Endothelial cell of umbilical vein (primary cell): ENCODE measurements at places on chromosomes 6 and 20.

DNA sequence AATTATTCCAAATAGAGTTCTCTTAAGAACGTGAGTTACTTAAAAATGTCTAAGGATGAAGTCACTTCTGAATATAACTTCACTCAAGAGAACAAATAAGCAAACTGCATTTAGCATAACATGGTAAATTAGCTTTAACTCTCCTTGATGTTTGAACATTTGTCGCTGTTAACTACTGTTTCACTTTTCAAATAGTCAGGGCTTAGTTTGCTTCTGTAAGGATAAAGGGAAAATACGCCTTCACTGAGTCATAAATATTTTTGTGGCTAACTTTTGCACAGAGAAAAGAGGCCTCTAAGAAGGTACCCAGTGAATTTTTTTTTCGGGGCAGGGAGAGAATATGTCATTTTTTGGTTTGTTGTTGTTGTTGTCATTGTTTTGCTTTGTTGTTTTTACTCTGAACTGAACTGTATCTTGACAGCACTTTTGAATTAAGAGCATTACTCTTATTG, 8.1 kb downstream of the PTPN1 start:
- no peak for DNase-seq

- no peak for DNase-seq
Observed at GRCh38 chr20:23159947-23160318, 73.8 kb upstream of the CD93 start.

- no peak for DNase-seq
Observed at GRCh38 chr20:32908334-32909292, 49.9 kb downstream of the EFCAB8 start.

DNA sequence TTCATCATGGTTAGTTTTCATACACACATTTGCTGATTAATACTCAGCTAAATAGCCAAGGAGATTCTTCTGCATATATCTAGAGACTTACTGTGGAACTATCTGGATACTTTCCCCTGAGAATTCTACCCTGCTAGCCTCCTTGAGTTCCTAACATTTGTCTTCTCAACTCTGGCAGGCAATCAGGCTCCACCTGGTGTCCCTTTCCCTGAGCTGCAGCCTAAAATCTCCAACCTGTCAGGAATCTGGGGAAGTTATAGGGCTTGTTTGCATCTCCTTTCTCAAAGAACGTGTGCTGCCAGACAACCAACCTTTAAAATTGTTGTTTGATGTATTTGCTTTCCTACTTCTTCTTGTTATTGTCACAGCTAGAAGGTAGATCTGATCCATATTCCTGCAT, 73.4 kb downstream of the FUT9 start:
- DNase-seq: no peak

DNA sequence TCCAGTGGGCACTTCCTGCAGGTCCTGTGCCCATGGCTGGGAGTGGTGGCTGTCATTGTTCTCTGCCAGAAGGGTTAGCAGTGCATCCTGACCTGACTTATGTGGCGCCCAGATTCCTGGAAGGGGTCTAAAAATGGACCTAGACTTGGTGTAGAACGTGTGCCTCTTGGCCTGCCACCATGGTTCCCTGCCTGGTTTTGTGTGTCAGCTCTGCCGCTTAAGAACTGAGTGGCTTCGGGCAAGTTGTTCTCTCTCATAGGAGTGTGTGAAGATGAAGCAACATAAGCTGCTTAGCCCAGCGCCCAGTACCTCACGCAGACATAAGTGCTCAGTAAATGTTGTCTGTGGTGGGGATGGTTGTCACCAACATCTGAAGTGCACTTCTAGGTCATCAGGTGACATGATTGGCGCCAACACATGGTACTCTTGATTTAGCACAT, 52.1 kb downstream of the PTPN1 start:
- DNase-seq: no peak

GRCh38 chr6:8157839-8158238, 55.5 kb upstream of the EEF1E1 start:
- no peak for DNase-seq

GRCh38 chr6:51462896-51463295, 624.5 kb downstream of the PKHD1 start:
- DNase-seq: no peak

- peak; percentile 19 for DNase-seq
Observed at GRCh38 chr20:36214684-36215256, 21.5 kb upstream of the AAR2 start.

DNA sequence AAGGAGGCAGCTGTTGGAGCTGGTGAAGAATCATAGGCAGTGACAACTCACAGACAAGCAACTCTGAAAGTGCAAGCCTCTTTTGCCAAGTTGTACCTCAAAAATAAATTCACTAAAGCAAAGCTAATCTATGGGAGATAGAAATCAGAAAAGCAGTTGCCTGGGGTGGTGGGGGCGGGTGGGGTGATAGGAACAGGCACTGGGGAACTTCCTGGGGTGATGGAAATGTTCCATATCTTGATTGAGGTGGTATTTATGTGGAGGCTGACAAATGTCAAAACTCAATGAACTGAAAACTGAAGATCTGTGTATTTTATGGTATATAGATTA, 52.4 kb downstream of the ATP9A start:
- no peak for DNase-seq

DNA sequence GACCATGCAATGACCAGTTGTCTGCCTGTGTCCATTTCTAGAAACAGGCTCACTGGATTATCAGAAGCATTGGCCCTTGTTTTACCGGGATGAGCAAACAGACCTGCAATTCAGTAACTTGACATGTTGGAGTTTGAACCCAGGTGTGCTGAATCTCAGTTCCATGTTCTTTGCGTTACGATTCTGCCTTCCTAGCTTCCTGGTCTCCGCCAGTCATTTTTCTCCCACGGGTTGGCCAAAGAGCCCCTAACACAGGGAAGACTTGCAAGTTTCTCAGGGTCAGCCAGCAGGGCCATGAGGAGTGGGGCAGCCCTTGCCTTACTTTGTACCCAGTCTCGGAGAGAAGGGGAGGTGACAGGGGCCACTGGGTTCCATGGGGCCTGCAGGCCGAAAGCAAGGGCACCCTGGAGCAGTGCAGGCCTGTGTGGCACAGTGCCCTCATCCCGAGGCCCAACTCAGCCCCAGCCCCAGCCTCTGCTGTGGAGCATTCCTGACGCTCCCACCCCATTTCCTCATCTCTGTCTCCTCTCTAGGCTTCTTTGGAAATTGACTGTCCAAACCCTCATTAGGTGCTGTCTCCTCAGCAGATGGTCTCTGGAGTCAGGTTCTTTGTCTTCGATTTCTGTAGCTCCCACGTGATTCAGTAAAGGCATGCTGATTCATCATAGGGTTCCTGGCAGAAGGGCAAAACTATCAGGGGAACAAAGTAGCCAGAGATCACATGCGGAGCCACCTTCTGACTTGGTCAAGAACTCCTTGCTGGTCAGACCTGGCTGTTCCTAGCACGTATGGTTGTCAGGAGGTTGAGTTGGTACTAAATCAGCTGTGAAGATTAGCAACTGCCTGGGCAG, 23.6 kb downstream of the CDS2 start:
- DNase-seq: no peak

DNA sequence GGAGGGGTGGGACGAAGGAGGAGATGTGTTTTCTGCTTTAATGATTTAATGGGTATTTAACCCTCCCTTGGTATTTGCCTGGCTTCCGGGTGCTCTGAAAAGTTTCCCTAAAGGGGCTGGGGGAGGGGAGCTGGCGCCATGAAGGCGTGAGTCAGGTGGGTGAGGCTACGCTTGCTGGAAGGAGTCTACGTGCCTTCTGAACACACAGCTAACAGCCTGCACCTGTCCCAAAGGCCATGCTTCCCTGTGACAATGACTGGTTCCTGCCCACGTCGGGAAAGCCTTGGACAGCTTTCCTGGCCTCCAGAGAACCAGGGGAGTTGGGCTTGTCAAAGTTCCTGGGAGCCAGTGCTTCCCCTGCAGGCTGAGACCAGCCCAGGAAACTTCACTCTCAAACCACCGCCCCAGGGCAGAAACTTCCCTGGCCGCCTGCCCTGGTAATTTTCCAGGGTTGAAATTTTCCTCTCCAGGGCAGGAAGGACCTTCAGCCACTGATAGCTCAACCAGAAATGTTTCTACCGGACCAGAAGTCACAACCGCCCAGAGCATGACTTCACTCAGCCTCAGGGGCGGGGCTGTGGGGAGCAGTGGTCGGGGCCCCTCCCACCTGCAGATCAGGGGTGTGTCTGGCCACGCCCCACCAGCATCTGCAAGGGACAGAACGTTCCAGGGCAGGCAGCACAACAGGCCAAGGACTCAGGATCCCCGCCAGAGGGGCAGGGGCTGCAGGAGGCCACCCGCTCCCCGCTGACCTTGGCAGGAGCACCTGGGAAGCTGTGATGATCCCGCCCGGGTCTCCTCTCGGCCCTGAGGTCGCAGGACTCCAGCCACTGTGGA, 18.6 kb upstream of the SLCO4A1 start:
- peak; percentile 93 for DNase-seq

GRCh38 chr6:50905297-50905696, 86.6 kb downstream of the TFAP2B start:
- no peak for DNase-seq

DNA sequence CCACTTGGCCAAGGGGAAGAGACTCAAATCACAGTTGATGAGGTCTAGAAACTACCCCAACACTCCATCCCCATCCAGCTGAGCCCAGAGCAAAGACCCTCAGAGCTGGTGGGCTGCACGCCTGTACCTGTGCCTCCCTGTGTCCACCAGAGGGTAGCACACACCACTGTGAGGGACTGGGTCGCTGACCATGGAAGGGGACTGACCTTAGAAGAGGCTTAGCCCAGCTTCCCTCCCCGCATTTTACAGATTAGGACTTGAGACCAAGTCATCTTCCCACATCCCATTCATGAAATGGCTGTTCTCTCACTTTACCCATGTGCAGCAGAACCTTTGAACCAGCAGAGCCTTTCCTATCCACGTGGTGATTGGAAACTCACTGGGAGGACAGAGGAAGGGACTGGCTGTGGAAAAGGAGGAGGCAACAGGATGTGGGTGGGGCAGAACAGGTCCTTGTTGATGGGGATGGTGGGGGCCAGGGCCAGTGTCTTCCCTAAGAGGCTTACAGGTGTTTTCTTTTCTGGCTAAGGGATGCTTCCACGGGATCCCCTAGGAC, 44.3 kb downstream of the CPXM1 start:
- DNase-seq: peak; percentile 43

DNA sequence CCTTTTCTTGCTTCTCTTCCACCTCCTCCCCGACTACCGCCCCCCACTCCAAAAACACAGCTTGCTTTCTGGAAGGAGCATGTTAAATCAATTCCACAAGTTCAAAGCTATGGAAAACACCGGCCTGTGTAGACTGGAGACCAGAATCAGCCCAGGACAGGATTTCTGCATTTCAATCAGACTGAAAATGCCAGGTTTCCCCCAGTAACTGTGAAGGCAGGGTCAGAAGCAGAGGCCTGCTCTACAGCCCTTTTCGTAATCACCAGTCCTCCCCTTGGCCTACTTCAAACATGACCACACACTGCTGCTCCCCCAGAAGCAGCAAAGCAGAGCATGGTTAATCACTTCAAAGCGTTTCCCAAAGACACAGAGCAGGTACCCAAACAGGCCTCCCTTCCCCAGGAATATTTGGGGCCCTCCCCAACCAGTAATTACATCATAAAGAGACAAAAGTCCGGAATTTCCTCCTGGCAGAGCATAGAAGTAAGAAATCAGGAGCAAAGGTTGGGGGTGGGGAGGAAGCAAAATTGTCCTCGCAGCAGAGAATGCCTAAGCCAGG, 38.4 kb downstream of the ZMYND8 start:
- no peak for DNase-seq

DNA sequence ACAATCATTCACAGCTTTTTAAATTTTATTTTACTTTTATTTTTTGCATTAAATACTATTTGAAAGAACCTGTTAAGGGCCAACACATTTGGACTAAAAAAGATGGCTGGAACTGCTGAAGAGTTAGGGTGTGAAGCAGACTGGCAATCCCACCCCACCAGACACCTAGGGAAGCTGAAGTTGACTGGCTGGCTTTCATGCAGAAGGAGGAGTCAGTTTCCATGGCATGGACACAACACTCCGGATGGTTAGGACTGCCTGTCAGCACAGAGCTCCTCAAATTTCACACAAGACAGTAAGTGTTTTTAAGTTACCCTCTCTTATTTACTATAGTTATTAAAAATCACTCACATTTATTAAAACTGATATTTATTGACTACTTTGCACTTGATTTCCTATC, at the start of gene ANKRD66:
TSS of gene ANKRD66 (plus strand) at position 238 of the 400 bp plus-strand sequence. CDS start 5,016 bp downstream, outside the sequence.
- no peak for DNase-seq

DNA sequence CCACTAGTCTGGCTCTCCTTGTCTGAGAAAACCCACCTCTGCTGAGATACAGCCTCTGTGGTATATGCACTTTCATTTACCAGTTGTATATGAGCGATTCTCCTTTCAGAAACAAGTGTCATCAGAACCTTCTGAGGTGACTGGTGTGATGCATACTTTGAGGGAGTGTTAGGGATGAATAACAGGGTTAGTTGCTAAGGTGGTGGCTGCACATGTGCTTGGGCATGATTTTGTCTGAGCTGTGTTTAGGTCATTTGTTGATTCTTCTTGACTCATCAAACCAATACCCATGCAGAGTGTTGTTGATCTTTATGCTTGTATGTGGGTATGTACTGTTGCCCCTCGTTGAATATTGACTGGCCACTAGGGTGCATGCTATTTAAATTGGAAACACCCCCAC, 25.7 kb downstream of the DTD1 start:
- no peak for DNase-seq

DNA sequence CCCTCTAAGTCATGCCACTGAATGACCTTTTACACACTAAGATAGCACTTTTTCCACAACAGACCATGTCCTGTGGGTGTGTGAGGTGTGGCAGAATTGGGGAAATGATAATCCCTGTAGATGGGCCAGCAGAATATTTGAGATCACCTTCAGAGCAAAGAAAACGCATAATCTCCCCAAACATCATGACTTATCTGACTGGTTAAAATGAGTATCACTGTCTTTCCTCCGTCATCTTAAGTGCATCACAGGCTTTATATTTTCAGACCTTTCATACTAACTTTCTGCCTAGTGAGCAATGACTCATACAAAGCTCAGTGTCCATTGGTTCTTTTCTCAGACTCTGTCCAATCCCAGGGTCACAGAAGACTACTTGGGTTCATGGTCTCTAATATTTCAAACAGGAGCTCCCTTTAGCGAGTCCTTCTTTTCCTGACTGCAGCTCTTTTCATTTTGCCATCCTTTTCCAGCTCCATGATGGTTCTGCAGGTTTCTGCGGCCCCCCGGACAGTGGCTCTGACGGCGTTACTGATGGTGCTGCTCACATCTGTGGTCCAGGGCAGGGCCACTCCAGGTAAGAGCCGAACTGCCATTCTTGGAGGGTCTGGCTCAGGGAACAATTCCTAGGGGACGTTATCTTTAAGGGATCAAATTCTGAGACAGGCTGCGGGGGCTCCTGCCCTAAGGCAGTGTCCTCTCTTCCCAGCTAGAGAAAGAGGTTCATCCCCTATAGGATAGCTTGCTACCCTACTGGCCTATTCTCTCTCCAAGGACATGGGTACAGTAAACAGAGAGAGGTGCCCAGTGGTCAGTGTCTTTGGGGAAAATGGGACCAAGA, at the start of gene HLA-DPB1:
TSS of gene HLA-DPB1 (plus strand) at position 423 of the 838 bp plus-strand sequence. CDS start at position 475, 52 bp downstream.
- DNase-seq: peak; percentile 80

GRCh38 chr6:159916752-159917151, 26.0 kb downstream of the MAS1 start:
- DNase-seq: no peak

GRCh38 chr20:8997701-8998117, 71.2 kb upstream of the PLCB4 start:
- DNase-seq: no peak

GRCh38 chr6:35610830-35611229, 77.9 kb downstream of the FKBP5 start:
- DNase-seq: no peak
